ENCODE measurements at places on chromosomes 11 and 22.

DNA sequence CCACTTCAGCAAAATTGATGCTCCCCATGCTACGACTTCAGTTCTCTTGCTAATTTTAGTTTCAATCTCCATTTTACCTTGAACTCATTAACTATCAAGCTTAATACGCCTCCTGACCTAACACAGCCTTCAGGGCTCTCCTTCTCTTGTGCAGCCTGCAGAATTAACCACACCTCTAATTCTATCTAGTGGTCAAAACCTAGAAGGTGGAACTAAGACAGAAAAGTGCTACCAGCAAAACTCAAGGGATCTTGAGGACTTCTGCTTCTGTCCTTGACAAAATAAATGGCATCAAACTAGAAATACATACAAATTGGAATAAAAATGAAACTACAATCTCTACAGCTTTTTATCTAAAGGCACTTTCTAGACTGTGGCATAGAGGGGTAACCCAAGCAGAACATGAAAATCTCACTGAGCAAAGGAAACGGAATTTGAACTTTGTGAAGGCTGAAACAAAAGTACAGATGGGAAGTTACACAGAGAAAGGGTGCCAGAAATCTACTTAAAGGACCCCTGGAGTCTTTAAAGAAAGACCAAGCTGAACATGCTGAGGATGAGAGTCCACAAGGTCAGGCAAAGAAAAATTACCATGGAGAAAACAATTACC is 10.7 kb downstream of the CWF19L2 start:
- DNase-seq, result no peak

DNA sequence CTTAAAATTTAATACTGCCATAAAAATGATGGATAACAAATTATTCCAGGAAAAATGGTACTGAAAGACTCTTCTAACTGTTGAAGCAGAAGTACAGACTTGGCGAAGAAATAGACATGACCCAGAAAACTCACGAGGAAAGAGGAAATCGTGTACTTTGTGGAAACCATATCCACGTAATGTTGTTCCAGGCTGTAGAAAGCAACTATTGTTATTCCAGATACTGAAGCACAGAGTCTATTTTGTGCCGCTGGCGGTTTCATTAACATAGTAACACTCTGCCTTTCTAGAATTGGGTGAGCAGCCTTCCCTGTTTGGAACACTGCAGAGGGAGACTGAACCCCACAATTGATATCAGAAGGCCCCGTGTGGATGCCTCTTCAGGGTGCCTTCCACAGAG is 310.6 kb downstream of the TBC1D22A start:
- no peak for DNase-seq

DNA sequence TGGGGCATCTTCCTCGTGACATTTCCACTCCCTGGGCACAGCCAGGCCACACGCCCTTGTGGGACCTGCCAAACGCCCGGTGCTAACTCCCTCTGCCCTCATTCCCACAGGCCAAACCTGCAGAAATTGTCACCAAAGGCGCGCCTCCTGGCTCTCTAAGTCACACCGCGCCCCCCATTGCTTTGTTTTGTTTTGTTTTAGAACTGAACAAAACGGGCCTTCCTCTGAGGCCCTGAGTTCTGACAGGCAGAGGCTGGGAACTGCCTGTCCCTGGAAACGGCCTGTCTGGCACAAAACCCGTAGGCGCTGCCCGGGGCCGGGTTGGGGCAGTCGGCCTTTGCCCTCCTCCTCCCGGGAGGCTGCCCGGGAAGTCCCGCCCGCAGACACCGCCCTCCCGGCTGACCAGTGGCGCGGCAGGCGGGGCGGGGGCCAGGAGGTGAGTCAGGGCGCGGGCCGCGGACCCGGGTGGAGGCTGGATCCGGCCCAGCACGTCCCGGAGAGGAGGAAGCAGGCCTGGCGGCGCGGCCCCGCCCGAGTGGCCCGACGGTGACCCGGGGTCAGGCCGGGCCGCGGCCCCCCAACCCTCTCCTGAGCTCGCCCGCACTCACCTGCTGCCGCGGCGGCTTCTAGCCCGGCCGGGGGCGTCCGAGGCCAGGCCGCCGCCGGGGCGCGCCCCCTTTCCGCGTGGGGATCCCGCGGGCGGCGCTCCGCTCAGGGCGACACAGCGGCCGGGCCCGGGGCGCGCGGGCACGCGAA is 465 bp downstream of the SUN2 start:
- no peak for DNase-seq

GRCh38 chr11:62433141-62433903 is 14.5 kb downstream of the SCGB1A1 start:
- DNase-seq, result no peak

DNA sequence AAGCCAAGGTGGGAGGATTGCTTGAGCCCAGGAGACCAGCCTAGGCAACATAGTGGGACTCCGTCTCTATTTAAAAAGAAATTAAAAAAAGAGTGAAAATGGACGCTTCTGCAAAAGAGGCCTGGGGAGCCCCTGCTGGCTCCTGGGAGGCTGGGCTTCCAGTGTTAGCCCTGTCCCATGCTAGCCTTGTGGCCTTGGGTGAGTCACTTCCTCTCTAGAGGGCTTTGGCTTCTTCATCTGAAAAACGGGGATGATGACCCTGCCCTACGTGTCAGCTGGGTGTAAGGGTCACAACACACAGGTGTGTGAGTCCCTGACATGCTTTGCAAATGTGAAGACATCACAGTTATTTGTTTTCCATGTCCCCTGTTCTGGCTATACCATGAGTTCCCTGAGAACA is 32.8 kb downstream of the FAM227A start:
- no peak for DNase-seq

DNA sequence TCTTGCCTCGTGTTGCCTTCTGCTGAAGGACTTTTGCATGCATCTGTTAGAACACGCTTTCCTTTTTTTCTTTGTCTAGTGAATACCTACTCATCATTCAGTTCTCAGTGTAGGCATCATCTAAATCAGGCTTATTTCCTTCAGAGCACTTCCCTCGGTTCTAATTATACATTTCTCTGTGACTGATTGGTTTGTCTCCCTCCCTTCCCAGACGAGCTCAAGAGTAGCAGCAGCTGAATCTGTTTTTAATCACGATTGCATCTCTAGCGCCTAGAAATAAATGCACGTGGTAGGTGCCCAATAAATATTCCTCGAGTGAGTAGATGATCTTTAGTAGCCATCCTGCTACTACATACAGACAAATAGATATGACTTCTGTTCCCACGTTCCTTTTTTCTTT is 6.3 kb downstream of the CEP164 start:
- no peak for DNase-seq

GRCh38 chr22:47309476-47309875 is 547.0 kb downstream of the TBC1D22A start:
- no peak for DNase-seq

DNA sequence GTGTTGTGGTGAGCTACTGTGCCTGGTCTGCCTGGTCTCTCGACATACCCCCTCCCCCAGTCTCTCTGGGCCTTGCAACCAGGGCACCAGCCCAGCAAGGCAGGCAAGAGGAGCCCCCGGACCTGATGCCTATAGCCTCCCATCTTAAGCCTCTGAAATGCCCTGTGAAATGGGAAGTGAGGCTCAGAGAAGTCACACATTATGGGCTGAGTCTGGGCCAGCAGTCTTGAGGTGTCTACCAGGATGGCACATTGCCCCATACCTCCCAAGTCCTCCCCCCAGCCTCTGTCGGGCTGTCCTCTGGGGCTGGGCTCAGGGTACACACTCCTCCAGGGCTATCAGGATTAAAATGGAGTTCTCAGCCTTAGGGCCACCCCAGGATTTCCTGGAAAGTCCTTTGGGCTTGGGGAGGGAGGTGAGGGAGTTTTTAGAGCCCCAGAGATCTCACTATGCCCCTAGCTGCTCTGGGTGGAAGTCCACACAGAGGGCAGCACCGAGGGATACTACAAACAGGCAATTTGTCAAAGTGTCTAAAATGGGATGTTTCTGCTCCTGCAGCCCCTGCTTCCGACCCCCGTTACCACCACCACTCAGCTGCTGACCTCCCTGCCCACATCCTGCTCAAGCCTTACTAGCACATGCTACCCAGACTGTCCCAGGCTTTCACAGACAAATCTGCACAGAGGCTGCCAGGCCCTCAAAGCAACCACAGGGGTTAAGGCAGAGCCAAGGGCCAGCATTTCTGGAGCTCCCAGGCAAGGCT is 3.1 kb upstream of the SH3BP1 start:
- DNase-seq, result no peak

GRCh38 chr22:29654420-29654819 is 51.0 kb downstream of the NF2 start:
- DNase-seq, result no peak

GRCh38 chr11:117228091-117228490 is 3.8 kb downstream of the PCSK7 start:
- no peak for DNase-seq

- DNase-seq, result no peak
These were observed 481 bp downstream of the INPP5J start for GRCh38 chr22:31123292-31123602.

- DNase-seq, result no peak
These were observed 135.3 kb downstream of the KIF18A start for GRCh38 chr11:27972522-27973170.

GRCh38 chr22:21762712-21763581 is 27.4 kb upstream of the YPEL1 start:
- DNase-seq, result no peak

GRCh38 chr11:109619498-109619897 is 197.5 kb downstream of the C11orf87 start:
- no peak for DNase-seq

DNA sequence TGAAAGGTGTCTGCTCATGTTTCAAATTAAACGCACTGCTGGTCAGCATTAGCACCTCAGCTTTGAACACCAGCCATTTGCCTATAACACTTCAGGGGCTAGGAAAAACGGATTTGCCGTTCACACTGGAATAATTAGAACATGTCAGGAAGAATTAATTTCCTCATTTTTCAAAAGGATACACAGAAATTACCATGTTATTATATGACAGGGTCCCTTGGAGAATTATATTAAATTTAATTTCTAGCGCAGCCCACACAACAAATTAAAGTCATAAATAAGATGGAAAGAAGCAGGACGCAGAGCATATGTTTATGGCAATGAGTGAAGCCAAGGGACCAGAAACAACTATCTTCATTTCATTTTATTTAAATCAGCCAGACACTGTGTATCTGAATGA is 83.8 kb upstream of the SOX6 start:
- DNase-seq, result no peak

DNA sequence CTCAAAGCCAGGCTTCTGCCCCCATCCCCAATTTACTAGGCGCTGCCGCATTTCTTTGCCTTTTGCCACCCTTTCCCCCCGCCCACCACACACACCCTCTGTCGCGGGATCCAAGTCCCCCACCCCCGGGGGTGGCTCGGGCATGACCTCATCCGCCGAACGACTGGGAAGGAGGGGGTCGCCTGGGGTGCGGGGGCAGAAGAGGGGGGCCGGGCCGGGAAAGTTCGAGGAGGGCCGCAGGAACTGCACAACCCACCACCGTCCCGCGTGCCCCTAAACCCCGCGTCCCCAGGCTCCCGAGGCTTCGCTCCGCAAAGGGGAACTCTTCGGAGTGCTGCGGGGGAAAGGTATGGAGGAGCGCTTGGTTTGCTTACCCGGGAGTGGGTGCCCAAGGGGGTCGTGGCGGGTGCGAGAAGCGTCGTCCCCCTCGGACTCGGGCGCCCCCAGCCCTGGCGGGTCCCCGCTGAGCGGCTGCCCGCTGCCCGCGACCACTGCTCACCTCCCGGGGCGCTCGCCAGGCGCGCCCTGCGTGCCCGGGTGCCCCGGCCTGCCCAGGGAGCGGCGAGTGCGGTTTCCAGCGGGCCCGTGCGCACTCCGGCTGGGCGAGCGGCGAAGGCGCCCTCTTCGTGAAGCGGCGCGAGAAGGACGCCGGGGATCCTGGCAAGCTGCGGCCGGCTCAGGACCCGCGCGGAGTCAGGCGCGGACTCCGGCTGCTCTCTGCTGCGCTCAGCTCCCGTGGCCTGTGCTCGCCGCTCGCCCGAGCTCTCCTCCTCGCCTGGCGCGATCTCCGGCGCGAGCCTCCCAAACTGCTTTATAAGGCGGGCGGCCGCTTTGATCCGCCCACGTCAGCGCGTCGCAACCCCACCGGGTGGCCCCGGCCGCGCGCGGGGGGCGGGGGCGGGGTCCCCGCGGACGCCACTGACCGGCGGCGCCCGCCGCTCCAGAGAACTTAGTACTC is 4.0 kb upstream of the WNT11 start:
- peak; percentile 79 for DNase-seq

- DNase-seq, result peak; percentile 45
These were observed 261.4 kb upstream of the ISX start for GRCh38 chr22:34804604-34805003.

DNA sequence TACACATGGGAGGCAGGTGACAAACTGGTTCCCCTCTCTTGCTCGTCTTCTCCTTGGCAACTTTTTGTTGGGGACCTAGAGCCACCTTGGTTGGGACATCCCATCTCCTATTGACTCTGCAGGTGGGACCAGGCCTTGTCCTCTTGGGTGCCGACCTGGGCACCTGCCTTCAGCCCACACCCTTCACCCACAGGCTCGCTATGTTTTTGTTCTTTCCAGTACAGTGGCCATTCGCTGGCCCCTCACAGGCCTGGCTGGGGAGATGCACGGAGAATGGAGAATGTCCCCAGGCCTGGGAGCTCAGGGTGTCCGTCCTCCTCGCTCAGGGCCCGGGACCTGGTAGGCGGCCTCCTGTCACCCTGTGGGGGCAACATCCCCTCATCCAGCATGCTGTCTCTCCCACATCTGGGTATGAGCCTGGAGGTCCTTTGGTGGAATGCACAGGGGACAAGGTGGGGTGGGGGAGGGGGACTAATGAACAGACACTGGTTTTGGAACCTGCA is 14.9 kb upstream of the OMP start:
- DNase-seq, result no peak

DNA sequence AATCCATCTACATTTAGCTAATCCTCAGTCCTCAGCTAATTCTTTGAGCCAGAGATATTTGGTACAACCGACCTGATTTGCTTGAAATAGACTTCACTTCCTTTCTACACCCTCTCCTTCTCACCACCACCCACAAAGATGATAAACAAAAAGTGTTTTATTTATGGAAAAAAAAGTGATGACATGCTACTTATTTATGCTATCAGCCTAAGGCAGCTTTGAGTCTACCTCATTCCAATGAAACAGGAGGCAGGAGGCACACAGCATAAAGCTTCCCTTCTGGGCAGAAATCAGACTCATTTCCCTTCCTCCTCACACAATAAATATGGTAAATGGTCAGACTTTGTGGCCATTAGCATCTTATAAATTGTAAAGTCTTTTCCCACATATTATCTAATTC is 325.7 kb downstream of the SOX6 start:
- no peak for DNase-seq

GRCh38 chr11:32184723-32185376 is 94.0 kb downstream of the RCN1 start:
- DNase-seq, result no peak

- peak; percentile 30 for DNase-seq
These were observed 32.2 kb downstream of the GNB1L start for GRCh38 chr22:19822301-19823117.

DNA sequence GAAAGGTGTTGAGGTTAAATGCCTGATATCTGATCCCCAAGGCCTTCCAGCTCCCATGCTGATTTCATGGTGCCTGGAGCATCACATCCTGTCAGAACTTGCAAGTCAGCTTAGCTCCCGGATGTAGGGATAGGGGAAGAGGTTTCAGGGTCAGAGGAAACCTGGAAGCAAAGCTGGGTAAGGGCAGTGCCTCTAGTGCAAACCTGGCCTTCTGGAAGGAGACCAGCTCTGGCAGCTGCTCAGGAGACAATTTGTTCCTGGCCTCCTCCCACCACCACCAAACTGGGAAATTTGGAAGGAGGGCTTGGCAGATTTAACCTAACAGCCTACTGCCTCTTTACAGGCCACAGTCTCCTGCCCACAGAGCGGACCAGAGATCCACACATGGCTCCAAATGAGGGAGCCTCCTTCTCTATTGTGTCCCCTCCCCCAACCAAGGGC is 9.2 kb upstream of the TSKU start:
- no peak for DNase-seq

GRCh38 chr22:40855979-40856512 is 393 bp downstream of the ST13 start:
- peak; percentile 66 for DNase-seq

All from D341Med (cell line).